ENCODE measurements at places on chromosomes 12 and 14.

DNA sequence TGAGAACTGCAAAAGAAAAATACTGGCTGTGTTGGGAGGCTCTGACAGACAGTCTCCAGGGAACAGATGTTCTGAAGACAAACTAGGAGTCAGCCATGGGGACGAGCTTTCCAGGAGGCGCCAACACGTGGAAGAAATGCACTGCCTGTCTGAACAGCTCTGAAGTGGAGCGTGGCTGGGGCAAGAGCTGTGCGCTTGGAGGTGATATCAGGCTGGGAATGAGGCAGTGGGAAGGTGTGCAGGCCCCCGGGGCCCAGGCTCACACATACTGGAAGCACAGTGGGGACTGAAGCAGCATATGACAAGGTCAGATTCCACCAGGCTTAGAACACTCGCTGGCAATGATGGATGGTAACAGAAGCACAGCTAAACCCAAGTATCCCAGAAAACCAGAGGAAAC is 17.5 kb downstream of the APPL2 start:
- no peak for DNase-seq

DNA sequence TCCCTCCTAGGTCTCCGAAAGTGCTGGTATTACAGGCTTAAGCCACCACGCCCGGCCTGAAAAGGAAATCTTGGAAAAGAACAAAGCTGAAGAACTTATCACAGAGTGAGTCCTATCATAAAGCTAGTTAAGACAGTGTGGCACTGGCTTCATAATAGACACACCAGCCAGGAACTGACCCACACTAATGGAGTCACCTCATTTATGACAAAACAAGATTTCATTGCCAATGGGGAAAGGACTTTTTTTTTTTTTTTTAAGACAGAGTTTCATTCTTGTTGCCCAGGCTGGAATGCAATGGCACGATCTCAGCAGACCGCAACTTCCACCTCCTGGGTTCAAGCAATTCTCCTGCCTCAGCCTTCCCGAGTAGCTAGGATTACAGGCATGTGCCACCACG is 15.7 kb downstream of the KDM2B start:
- DNase-seq: no peak

- DNase-seq: peak; percentile 67
Observed at GRCh38 chr12:13179211-13180074, 17.1 kb upstream of the EMP1 start.

DNA sequence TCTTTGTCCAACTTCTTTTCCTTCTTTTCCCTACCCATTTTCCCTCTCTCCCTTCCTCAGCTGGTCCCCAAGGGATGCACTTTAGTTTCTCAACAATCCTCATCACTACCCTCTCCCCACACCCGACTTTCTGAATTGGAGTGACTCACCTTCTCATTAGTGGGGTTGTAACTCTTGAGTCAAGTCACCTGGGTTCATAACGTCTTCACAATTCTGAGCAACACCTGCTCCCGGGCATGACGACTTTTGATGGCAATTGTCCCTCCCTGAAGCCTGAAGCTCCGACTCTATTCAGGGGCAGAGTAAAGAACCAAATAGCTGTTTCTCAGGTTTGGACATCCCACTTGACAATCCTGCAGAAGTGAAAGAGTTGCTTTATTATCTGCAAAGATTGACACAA is 82.7 kb upstream of the OTX2 start:
- no peak for DNase-seq

DNA sequence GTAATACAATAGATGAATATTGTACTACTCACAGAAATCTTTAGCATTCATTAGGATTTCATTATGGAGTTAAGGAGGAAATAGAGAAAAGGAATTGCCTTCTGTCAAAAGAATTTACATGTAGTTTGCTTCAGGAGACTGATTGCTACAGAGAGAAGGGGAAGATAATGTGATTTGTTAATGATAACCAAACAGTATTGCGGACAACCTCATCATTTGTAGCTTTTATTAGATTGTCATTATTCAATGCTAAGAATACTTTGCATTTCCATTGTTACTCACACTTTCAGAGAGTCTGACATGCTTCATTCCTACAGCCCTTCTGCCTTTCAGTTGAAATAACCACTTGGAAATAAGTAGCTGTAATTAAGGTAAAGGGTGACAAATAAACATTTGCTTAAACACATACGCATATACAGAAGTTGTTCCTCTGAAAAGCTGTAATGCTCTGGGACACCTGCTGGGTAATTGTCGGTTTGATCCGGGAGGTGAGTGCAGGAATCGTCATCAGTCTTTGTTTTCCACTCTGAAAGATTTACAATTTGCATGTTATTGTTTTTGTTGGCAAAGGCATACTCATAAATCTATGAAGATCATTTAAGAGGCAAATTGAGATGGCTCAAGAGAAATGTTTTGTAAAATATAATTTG is 600.2 kb downstream of the TRHDE start:
- no peak for DNase-seq

- peak; percentile 12 for DNase-seq
Observed at GRCh38 chr12:54010972-54011664, 2.3 kb downstream of the HOXC8 start.

DNA sequence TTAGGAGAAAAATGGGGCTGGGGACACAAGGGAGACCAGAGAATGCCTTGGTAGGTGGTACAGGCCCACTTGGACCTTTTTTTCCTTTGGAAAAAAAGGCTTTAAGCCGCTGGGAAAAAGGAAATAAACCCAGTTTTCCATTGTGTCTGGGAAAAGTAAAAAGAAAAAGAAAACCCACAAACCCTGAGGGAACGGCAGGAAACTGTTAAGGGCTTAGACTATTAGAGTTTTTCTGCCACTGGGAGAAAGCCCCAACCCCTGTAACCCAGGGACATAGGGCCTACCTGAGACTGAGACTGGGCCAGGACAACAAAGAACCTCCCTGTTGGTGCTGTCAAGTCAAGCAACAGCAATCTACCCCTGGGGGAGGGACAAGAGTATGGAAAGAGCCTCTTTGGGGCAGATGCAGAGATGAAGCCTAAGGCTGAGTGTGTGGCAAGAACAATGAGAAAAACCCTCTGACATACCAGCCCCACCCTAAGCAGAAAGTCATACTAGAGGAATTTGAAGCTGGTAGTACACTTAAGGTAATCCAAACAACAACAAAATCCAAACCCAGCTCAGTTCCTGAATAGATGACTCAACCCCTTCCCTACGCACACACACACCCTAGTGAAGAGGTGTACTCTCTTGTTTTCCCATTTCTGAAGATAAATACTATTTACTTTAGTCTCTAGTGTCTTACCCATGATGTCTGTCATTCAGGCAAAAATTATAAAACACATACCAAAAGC is 22.8 kb downstream of the ATF1 start:
- peak; percentile 98 for DNase-seq

DNA sequence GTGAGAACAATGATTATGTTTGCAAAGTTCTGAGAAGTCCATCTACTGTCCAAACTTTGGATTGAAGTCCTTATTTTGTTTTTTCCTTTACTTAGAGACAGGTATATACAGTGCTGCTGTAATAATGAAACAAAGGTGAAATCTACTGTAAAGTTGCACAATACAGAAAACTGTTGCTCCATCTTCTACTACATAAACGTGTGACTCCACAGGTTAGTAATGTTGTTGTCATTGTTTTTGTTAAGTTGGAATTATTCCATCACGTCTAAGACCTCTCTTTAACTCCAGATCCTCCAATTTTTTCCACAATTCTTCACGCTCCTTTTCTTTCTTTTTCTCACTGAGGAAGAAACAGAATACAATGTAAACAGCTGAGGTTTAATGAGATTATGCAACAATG is 57.0 kb upstream of the GPHB5 start:
- no peak for DNase-seq

DNA sequence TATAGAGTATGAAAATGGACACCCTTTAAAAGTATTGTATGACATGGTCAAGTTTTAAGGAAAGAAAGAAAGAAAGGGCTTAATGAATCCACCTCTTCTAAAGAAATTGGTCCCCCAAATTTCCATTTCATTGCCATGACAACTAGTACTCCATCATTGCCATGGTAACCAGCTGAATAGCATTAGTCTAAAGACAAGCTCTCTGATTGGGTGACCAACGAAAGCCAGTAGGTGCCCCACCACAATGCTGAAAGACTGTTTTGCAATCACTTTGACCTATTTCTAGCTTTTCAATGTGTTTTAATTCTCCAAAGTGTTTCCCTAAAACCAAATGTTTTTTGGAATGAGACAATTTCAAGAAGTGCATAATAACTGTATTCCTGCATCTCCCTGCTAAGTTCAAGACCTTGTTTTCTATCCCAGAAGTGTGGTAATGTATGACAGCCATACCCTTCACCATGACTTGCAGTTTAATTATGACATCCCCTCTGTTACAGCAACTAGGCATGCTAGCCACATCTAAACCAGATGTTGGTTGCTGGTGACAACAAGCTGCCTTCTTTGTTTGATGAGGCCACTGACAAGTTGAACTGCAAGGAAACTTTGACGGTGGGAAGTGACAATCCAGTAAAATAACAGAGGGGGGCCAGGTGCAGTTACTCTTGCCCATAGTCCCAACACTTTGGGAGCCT is 46.7 kb downstream of the KICS2 start:
- no peak for DNase-seq

DNA sequence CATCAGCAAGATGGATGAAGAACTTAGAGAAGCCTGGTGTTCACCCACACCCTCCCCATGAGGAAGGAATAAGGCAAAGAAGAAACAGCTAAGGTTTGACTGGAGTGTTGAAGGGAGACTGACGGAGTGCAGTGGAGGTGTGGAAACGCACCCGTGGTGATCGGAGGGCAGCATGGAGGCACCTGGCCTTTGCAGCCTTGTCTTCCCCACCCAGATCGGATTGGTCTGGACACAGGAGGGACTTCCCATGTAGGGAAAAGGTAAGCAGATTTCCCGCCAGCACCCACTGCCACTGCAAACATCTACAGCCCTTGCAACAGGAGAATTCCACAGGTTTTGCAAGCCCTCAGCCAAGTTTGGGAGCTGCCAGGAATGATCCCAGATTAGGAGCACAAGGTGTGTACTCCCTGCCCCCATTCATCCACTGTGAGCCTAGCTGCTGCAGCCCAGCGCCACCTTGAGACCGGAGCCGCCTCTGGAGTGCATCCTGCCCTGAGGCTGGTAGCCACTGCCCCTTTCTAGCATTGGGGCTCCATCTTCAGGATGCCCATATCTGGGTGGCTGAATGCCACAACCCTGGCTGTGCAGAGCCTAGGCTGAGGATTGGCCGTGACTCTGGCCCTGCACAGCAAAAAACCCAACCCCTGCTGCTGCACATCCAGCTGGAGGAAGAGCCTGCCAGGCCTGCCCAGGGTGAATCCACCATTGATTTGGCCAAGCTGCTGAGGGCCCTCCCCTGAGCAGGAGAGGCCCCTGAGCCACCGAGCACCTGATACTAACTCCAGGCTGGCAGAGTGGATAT is 411.1 kb downstream of the TMEM121 start:
- DNase-seq: no peak

DNA sequence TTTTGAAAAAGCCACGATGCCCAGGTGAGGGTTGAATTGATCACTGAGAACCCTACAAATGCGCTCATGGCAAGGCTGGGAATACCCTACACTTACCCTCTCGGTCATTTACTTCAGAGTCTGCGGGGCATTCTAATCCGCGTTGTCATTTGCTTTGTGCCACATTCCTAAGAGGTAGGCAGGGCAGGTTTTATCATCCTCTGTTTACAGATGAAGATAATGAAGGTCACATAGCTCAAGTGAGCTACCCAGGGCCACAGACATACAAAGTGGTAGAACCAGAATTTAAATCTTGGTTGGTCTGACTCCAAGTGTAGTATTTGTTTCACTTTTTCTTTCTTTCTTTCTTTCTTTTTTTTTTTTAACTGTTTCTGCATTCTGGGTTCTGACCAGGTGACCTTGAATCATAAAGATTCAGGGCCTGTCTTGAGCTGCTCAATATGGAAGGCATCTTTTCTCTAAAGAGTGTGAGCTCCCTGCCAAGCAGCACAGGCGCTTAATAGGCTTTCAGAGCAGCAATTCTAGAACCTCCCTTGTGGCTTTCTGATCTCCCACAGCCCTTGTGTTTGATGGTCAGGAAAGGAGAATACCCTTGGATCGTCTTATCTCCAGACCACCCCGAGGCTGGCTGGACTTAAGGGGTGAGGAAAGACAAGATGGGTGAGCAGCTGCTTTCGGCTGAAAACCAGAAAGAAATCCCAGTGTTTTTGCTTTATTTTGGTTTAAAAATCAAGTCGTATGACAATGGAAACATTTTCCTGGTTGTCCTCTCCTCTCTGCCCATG is 662 bp upstream of the BATF start:
- DNase-seq: peak; percentile 69

- DNase-seq: no peak
Observed at GRCh38 chr12:113081873-113082272, 25.3 kb downstream of the DTX1 start.

GRCh38 chr14:39447175-39447661 is 15.0 kb upstream of the FBXO33 start:
- no peak for DNase-seq

- no peak for DNase-seq
Observed at GRCh38 chr12:109266106-109266879, 42.8 kb downstream of the FOXN4 start.

GRCh38 chr12:56080556-56081138 is 682 bp downstream of the ERBB3 start:
- peak; percentile 68 for DNase-seq

Measured in LoVo (cell line).